ENCODE measurements at places on chromosomes 2 and 18.
A peak's percentile ranks its signal among the peaks of the same experiment; 100 is the strongest.

DNA sequence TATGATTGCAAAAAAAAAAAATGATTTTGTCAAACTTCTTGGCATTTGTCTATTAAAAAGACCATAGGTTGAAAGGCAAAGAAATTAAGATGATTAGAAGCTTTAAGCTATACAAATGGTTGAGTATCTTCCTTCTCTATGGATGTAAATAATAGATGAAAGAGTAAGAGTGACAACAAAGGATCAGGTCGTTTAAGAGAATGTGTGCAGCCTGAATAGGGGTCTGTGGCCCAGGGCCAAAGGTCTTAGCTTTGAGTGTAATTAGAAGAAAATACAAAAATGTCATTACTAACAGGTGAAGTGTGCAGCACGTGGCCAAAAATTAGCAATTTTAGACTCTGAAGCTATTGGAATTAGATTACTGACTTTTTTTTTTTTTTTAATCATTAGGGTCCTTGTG is 122.4 kb downstream of the GREB1L start:
- DNase-seq: no peak

DNA sequence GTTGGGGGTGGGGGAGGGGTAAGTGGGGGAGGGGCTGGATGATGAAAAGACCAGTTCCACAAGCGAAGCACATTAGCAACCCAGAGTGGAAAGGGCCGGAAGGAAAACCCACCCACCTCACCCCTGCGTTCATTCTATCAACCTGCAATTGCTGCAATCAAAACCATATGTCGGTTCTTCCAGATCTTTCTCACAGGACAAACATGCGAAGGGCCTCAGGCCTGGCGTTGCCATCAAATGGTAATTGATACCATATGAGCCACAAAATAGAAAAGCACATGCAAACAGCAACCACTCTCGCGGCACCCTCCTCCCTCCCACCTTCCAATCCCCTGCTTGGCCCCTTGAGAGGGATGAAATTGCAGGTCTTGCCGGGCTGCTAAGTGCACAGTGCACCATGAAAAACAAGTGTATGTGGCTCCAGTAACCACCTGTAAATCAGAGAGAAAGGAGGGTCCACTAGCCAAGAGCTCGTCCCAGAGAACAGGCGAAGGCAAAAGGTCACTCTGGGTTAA is 287.5 kb downstream of the TCF4 start:
- DNase-seq: no peak

- no peak for DNase-seq
Observed at GRCh38 chr2:60764736-60765534, 8.9 kb downstream of the PAPOLG start.

GRCh38 chr2:126656431-126657147 is 631 bp downstream of the GYPC start:
- no peak for DNase-seq

- no peak for DNase-seq
Observed at GRCh38 chr2:65231892-65232477, 4.4 kb downstream of the ACTR2 start.

GRCh38 chr2:85702172-85702571 is 8.0 kb downstream of the GNLY start:
- DNase-seq: no peak

- DNase-seq: peak; percentile 12
Observed at GRCh38 chr18:48814490-48815178, 136.1 kb downstream of the SMAD7 start.

DNA sequence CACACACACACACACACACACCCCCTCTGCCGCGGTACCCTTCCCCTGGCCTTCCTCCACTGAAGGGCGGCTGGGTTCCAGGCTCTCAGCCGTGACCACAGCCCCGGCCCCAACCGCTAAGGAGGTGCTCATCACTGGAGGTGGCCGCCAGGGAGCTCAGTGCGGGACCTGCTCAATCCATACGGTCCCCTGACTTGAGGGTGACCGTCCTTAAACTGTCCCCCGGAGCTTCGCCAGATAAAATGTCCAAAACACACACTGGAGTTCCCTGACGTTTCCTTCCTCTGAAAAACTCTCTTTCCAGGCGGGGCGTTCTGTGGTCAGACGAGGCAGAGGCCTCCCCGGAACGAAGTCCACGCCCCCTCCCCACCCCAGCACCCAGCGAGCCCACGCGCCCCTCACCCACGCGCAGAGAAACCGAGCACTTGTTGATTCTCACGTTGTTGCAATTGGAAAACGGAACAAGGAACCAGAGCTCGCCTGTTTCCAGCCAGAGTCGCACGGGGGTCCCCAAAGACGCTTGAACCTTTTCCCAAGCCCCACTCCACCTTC is 1.4 kb downstream of the MBP start:
- no peak for DNase-seq

DNA sequence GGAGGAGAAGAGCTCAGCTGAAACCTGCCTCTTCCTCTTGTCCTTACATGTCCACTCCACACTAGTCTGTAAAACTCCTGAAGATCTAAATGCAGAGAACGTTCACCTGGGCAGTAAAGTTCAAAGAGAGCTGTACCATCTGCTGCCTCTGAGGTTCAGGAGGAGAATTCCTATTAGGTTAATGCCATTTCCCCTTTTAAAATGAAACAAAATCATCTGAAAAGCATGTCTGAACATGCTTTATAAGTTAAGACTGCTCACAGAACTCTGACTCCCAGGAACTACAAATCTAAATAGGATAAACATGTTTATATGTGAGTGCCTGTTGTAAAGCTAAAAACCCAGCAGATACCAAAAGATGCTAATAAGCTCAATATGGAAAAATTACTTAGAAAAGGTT is 164.4 kb downstream of the AFF3 start:
- no peak for DNase-seq

DNA sequence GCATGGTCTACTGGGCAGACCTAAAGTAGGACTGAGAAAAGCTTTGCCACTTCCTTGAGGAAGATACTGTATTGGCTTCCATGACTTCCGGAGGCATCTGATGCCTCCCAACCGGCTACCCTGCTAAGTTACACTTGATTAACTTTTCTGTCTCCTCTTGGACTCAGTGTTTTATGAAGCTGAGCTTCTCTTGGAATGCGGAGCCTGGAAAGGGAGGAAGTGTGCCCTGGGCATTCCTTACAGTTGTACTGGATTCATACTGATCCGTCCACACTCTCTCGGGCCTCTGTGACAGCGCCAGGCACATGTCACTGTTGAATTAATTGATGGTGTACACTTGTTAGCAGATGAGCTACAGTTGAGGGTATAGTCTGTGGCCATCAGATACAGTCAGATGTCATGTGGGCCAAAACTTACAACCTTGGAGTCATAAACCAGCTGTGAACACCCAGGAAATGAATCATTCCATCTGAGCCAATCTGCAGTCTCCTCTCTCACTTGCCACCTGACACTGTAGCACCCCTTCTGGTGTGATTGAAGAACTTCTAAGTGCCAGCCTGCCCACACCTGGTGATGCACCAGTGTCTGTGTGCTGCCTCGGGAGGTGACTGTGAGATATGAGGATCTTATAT is 122.5 kb downstream of the FHOD3 start:
- DNase-seq: no peak

- DNase-seq: no peak
Observed at GRCh38 chr18:43760010-43760409, 482.7 kb upstream of the SYT4 start.

DNA sequence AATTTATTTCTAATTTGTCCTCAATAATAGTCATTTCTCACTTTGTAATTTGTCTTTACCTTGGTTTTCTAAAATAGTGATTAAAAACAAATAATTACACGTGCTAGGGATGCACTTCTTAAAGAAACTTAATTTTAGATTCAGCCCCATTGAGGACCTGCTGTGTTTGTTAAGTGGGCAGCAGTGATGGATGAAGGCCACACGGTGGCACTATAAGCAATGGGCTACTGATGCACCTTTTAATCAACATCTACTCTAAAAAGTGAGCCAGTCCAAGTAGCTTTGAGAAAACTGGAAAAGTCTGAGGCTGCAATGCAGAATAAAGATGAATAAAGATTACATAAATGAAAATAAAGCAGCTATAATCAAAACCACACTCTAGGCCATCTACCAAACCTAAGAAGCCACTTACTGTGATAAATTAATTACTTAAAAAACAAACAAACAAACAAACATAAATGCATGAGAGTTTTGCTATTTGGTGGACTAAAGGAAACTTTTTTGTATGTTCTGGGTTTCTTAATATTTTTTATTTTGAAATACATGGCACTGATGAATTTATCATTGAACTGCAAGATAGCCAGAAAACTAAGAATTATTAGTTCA is 89.3 kb downstream of the PDE11A start:
- no peak for DNase-seq

DNA sequence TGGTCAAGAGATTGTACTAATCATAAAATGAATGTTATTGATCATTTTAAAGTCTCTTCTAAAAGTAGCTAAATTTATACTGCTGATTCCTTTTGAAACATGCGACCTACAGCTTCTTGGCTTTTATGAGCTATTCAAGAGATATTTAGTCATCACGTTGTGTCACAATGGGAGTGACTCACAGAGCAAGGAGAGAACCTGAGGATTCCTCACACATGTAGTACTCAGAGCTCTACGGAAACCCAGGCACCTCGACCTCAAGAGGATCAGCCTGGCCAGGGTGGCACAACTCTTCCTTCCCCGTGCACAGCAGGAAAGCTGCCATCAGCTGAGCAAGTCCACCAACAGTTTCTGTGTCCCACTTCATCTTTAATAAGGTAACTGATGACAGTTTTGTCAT is at the start of gene DHRS9:
DHRS9 (plus strand) TSS at position 223 of the 400 bp plus-strand sequence. CDS start 12,019 bp downstream, outside the sequence.
- no peak for DNase-seq

- no peak for DNase-seq
Observed at GRCh38 chr2:109280804-109281203, 151.8 kb downstream of the SH3RF3 start.

DNA sequence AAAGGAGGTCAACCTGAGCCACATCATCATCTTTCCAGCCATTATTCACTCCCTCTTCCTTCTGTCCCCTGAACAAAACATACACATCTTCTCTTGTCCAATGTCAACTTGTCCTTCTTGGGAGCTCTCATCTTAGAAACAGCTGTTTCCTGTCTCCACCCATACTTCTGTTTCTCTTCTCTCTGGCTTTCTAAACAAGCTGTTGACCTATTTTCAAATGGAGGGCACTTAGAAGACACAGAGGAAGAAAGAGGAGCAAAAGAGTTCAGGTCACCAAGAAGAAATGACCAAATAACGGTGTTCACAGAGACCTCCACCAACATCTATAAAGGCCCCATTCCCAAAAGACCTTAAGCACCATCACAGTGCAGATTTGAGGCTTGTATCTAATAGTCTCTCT is 355.9 kb upstream of the HNRNPA3 start:
- no peak for DNase-seq

DNA sequence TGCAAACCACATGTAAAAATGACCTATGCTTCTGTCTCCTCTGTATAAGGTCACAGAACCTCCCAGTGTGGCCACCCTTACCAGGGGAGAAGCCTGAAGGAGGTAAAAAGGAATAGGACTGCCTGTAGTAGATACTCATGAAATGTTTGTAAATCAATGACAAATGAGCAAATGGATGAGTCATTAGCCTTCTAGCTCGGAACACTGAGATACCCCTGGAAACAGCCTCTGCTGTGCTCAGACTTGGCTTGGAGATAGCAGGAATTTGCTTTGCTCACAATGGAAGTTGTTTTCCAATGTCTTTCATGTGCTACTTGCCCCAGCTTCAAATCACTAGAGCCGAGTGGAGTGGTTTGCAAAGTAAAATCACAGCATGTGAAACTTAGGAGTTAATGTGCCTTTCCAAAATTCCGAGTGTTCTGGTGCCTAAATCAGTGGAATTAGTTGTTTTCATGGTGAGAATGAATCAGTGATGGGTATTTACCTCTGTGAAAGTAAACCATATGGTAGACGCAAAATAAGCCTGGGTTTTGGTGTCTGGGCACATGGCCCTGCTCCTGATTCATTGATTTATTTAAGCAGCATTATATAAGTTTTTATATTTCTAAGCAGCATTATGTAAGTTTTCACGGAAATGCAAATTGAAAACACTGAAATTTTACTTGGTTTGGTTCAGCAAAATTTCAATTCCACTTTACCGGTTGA is 154.0 kb upstream of the MAP3K20 start:
- DNase-seq: no peak

DNA sequence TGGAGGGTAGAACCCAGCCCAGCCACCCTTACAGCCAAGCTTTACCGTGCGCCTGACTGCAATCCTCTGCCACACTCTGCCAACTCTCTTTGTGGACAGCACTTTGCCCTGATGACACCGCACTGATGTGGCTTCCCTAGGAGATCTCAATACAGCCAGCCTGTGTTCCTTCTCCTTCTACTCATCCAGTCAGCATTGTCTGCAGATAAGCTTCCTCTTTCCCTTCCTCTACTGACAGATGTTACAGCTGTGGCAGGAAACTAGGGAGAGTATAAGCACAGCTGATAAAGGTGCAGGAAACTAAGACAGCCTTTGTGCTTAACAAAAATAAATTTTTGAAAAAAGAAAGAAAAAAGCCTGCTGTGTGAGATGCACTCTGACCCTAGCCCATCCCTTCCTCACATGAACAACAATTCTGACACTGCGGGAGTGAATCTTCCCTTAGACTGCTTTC is 25.0 kb downstream of the CEP68 start:
- no peak for DNase-seq

DNA sequence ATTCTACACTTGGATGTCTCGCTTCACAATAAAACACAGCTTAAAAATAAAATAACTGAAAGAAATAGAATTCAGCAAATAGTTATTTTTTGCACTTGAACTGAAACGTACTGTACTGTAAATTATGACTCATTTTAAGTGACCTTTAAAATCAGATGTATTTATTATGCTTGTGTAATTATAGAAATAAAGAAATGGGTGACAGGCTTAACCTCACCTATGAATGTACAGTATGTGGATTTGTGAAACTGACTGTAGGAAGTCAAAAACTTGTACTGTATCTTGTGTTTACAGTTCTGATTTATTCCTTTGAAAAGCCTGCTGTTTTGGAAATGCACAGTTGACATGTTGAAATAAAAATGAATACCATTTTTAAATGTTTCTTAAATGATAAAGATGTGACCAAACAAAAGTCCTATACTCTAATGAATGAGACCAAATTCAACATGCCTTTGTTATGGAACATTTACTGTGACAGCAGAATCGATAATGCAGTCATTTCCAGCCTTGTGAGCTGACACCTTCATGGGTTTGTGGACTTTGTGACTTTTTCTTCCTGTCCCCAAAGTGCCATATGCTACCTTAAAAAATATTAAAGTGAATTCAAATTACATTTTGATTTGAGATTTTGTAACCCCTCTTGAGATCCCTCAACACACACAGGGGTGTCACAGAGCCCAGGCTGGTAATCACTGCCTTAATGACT is 32.7 kb downstream of the NEMP2 start:
- DNase-seq: no peak
